ENCODE measurements at places on chromosomes 7 and 10.

GRCh38 chr7:16484453-16485158, 19.1 kb upstream of the SOSTDC1 start:
- no peaks in the 10 kb centered on the region for H3K27me3 ChIP-seq
- DNase-seq: no peak
- H3K27ac ChIP-seq: no peak overlapping the region
- H3K4me3 ChIP-seq: no peak overlapping the region

DNA sequence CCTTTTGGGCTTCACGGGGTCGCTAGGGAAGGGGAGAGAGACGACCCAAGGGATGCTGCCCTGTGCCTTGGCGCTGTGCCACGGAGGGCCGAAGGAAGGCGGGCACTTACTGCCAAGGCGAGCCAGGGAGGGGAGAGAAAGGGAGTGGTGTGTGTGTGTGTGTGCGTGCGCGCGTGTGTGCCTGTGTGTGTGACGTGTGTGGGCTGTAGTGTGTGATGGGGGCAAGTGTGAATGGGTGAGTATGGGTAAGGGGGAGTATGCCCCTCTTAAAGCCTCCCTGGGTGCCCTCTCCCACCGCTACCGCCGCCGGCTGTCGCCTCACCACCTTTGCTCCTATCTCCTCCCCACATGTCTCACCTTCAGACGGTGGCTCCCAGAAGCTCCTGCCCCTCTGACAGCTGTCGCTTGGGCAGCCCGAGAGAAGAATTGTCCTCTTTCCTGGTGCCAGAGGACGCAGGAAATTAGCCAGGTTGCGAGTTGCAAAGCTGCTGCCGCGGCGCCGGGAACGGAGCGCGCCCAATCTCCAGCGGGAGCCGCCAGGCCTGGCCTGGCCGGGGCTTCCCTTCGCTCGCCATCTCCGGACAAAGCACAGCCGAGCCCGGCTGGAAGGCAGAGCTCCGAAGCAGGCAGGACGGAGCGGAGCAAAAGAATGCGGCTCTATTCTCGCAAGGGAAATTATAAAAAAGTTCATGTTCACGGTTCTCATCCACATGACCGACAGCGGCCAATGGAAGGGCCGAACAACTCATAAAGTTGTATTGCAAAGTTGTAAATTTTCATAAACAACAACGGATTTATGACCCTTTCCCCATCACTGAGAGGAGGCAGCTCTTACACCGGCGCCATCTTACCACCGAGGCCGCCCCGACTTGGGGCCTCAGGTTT, at the start of gene HOXA3:
TSS of gene HOXA3 (minus strand) at position 653 of the 885 bp plus-strand sequence. CDS start 41,943 bp downstream, outside the sequence.
- H3K4me1 ChIP-seq: peaks cover 51% of the 10 kb centered on the region
- no peak within 1 kb of the TSS for H3K4me3 ChIP-seq
- no peak for DNase-seq
- no peak within 1 kb of the TSS for H3K27ac ChIP-seq
- H3K36me3 ChIP-seq: no peaks in the 10 kb centered on the region
- peaks cover 90% of the 10 kb centered on the region for H3K27me3 ChIP-seq

DNA sequence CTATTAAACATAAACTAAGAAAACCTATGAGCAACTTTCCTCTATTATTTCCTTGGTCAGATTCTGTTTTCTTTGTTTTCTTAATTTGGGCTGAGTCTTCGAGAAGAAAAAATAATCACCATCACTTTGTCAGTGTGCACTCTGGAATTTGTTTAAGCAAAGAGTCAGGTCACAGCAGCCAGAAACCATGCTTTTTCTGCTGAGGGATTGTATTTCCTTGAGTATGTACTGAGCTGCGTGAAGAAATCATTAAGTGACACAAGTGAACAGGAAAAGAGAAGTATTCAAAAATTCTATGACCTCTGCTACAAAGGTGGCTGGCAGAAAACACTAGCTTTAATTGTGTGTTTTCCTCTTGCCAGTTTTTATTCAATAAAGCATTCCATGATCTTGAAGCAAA, 249.6 kb downstream of the VTI1A start:
- no peak for DNase-seq
- no peaks in the 10 kb centered on the region for H3K27me3 ChIP-seq
- H3K4me1 ChIP-seq: no peaks in the 10 kb centered on the region
- H3K4me3 ChIP-seq: no peak overlapping the region
- no peak overlapping the region for H3K27ac ChIP-seq

DNA sequence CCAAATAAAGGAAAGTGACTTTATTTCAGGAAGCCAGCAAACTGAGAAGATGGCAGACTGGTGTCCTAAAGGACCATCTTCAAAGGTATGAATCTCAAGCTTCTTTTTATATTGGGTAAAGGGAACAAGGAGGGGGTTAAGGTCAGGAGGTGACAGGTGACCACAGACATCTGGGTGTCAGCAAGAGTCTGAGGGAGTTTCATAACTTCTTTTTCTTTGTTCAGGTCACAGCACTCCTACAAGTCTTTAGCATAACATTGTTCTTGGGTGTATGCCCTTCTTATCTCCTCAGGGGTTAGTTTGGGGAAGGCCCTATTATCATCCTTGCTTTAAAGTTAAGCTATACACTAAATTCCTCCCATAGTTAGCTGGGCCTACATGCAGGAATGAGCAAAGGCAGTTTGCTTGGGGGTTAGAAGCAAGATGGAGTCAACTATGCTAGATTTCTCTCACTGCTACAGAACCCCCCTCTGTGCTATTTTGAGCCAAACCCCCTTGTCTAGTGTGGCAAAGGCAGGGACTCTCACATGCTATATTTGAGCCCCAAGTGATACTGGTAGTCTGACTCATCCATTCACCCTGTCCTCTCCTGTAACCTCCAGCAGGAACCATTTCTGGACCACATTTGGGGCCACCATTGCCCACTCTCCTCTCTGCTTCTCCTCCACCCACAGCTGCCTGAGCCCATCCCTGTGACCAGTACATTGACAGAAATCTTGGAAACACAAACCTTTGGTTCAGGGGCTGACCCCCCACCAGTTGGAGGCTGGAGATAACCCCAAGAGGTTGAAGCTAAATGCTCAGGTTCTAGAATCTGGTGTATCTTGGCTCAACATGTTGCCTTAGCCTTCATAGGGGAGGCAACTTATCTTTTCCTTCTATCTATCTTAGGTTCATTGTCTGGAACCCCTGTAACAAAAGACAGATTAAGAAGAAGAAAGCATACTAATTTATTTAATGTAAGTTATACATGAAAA, 55.5 kb upstream of the LRGUK start:
- H3K4me3 ChIP-seq: no peak overlapping the region
- H3K27ac ChIP-seq: no peak overlapping the region
- H3K36me3 ChIP-seq: no peaks in the 10 kb centered on the region
- no peak for DNase-seq
- no peaks in the 10 kb centered on the region for H3K4me1 ChIP-seq

DNA sequence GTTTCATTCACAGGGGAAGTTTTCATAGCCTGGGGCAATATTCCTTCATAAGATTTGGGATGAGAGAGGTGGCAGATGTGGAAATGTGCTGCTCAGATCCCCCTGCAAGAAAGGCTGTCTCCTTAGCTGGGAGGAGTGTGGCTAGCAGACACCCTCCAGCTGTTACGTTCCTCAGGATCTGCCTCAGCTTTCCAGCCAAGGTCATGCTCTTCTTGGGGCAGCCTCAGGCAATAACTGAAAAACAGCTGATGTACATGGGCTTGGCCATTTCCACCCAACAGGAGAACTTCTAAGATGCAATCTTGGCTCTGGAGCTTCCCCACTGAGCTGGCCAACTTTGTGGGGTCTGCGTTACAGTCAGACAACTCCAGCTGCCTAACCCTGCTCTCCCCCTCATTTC, 51.3 kb upstream of the SEPTIN7 start:
- no peaks in the 10 kb centered on the region for H3K27me3 ChIP-seq
- DNase-seq: no peak
- no peak overlapping the region for H3K4me3 ChIP-seq
- H3K27ac ChIP-seq: no peak overlapping the region

- H3K27ac ChIP-seq: no peak overlapping the region
- no peaks in the 10 kb centered on the region for H3K4me1 ChIP-seq
- no peak for DNase-seq
- H3K36me3 ChIP-seq: no peaks in the 10 kb centered on the region
- no peak overlapping the region for H3K4me3 ChIP-seq
- H3K27me3 ChIP-seq: no peaks in the 10 kb centered on the region
Observed at GRCh38 chr10:34647160-34647559, 167.9 kb downstream of the PARD3 start.

DNA sequence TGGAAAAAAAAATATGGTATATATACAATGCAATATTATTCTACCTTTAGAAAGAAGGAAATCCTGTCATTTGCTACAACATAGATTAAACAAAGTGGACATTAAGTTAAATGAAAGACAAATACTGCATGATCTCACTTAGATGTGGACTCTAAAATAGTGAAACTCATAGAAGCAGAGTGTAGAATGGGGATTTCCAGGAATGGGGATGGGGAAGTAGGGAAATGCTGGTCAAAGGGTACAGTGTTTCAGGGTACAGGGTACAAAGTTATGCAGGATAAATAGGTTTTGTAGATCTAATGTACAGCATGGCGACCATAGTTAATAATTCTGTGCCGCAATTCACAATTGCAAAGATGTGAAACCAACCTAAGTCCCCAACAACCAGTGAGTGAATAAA, 385.5 kb downstream of the SFMBT2 start:
- no peaks in the 10 kb centered on the region for H3K27me3 ChIP-seq
- H3K27ac ChIP-seq: no peak overlapping the region
- H3K36me3 ChIP-seq: no peaks in the 10 kb centered on the region

DNA sequence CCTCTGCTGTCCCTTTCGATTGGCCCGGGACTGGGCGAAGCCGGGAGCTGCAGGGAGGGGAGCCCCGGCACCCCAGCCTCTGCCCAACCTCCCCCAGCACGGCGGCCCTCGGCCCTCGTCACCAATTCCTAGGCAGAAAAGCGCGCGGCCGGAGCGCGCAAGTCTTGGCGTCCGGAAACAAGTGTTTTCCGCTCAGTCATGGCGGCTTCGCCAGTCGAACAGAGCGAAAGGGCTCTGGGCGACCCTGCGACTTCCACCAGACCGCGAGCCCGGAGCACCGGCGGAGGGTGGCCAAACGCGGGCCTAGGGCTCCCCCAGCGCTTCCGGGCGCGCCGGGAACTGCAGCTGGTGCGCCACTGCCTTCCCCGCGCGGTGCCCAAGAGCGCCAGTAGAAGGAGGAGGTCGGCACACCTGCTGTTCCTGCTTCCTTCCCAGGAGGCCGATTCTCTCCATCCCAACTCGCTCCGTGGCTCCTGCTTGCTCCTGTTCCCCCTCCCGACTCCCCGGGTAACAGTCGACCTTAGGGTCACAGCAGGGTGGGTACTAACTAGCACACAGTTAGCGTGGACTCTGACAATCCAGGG, 729.9 kb downstream of the ZWINT start:
- H3K4me1 ChIP-seq: no peaks in the 10 kb centered on the region
- DNase-seq: no peak
- H3K4me3 ChIP-seq: no peak overlapping the region
- no peak overlapping the region for H3K27ac ChIP-seq
- H3K27me3 ChIP-seq: no peaks in the 10 kb centered on the region
- no peaks in the 10 kb centered on the region for H3K36me3 ChIP-seq

GRCh38 chr10:9357471-9357870, 1303.0 kb downstream of the GATA3 start:
- no peaks in the 10 kb centered on the region for H3K36me3 ChIP-seq
- H3K27me3 ChIP-seq: no peaks in the 10 kb centered on the region
- no peak for DNase-seq
- no peak overlapping the region for H3K27ac ChIP-seq
